Immature natural killer cell (primary cell): ENCODE measurements at places on chromosomes 13 and 19. TPM values are rescaled to one million over a fixed set of nuclear protein-coding genes. Genes with fewer than 3 reads are reported as not detected.

GRCh38 chr19:30855442-30855841, 483.3 kb downstream of the ZNF536 start:
- H3K27ac ChIP-seq: no peak overlapping the region
- H3K4me3 ChIP-seq: no peak overlapping the region

GRCh38 chr13:75792526-75793187, 156.5 kb downstream of the LMO7 start:
- H3K27ac ChIP-seq: no peak overlapping the region
- no peak for DNase-seq
- H3K4me3 ChIP-seq: no peak overlapping the region
- H3K27me3 ChIP-seq: no peaks in the 10 kb centered on the region

- peaks cover 11% of the 10 kb centered on the region for H3K27me3 ChIP-seq
- H3K4me3 ChIP-seq: peak overlapping the region; percentile 75
- no peaks in the 10 kb centered on the region for H3K36me3 ChIP-seq
- peaks cover 10% of the 10 kb centered on the region for H3K4me1 ChIP-seq
Measured at GRCh38 chr19:29810504-29810871, 1.3 kb upstream of the CCNE1 start.

DNA sequence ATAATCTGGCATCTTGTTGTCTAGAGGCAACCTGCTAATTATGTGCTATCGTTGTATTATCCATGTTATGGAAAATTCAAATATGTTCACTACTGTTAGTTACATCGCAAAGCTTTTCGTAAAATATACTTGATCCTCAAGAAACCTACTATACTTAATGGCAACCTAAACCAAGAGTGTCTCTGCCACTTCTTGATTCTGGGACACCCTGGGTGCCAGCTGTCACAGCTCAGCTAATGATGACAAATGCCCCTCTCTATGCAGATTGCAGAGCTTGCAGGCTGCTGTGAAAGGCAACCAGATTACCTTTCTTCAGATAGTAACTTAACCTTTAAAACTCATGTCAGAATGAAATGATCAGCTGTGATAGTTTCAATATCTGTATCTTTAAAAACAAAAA, 8.9 kb upstream of the MAB21L1 start:
- H3K4me3 ChIP-seq: no peak overlapping the region
- no peaks in the 10 kb centered on the region for H3K36me3 ChIP-seq
- peaks cover 5% of the 10 kb centered on the region for H3K27me3 ChIP-seq
- no peaks in the 10 kb centered on the region for H3K4me1 ChIP-seq
- no peak overlapping the region for H3K27ac ChIP-seq
- DNase-seq: no peak

GRCh38 chr19:4062419-4063368, 4.0 kb downstream of the ZBTB7A start:
- H3K4me3 ChIP-seq: peak overlapping the region; percentile 92
- no peak for DNase-seq
- H3K27ac ChIP-seq: no peak overlapping the region
- H3K27me3 ChIP-seq: peaks cover 4% of the 10 kb centered on the region
- H3K4me1 ChIP-seq: peaks cover 46% of the 10 kb centered on the region
- H3K36me3 ChIP-seq: no peaks in the 10 kb centered on the region

The ZNF418 gene
- polyA plus RNA-seq: not detected

DNA sequence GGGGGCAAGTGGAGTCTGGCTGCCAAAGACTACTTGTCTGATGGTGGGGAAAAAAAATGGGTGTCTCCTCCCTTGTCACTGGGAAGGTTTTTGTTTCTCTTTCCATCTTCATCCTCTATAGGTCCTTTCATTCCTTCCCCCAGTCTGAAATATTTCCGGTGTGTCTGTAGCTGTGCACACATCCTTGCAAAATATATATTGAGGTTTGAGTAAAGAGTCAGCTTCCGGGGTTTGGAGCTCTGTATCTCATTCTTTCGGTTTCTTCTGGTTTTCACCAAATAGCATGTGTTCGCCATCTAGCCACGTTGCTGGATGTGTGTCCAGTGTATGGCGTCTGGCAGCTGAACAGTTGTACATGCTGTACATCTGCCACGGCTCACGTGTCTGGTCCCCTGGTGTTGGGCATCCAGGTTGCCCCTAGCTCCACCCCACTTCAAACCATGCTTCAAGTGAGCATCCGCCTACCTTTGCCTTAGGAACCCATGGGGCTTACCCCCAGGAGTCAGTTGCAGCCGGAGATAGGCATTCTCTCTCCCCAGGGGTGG, 142.2 kb downstream of the SIPA1L3 start:
- H3K4me1 ChIP-seq: peaks cover 32% of the 10 kb centered on the region
- H3K4me3 ChIP-seq: peak overlapping the region; percentile 72
- H3K27ac ChIP-seq: peak overlapping the region; percentile 95
- H3K27me3 ChIP-seq: peaks cover 7% of the 10 kb centered on the region
- DNase-seq: peak; percentile 74
- H3K36me3 ChIP-seq: no peaks in the 10 kb centered on the region

DNA sequence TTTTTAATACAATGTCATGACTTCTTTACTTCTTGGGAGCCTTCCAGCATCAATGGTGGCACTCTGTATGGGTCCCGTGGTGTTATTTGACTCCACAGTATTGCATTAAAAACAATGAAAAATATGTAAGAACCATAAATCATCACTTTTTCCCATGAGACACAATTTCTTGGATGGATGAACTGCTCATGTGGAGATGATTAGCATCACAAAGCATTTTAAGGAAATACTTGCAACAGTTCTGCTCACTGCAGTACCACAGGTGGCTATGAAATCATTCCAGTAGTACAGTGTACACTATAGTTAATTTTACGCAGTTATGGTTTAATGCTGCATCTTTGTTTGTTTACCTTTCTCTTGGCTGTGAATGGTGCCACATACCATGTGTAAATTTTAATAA, 37.2 kb upstream of the C1QTNF9B start:
- H3K36me3 ChIP-seq: no peaks in the 10 kb centered on the region
- H3K4me1 ChIP-seq: no peaks in the 10 kb centered on the region
- DNase-seq: no peak
- H3K4me3 ChIP-seq: no peak overlapping the region

The TNFAIP8L1 gene
- polyA plus RNA-seq: 5.2 TPM

The HCST gene
- polyA plus RNA-seq: 2,801 TPM

- DNase-seq: no peak
- no peak overlapping the region for H3K4me3 ChIP-seq
- no peaks in the 10 kb centered on the region for H3K4me1 ChIP-seq
- no peaks in the 10 kb centered on the region for H3K27me3 ChIP-seq
- peaks cover 30% of the 10 kb centered on the region for H3K36me3 ChIP-seq
Measured at GRCh38 chr19:45834970-45835369, 19.9 kb upstream of the RSPH6A start.

- H3K27ac ChIP-seq: no peak overlapping the region
- no peak for DNase-seq
- H3K27me3 ChIP-seq: no peaks in the 10 kb centered on the region
- H3K36me3 ChIP-seq: peaks cover 21% of the 10 kb centered on the region
Measured at GRCh38 chr19:45280471-45280961, 29.4 kb downstream of the MARK4 start.

- no peak overlapping the region for H3K27ac ChIP-seq
- no peak overlapping the region for H3K4me3 ChIP-seq
- H3K36me3 ChIP-seq: no peaks in the 10 kb centered on the region
- DNase-seq: no peak
- H3K27me3 ChIP-seq: no peaks in the 10 kb centered on the region
- H3K4me1 ChIP-seq: no peaks in the 10 kb centered on the region
Measured at GRCh38 chr13:37752146-37752545, 117.4 kb downstream of the TRPC4 start.

The PSG4 gene
- not detected for polyA plus RNA-seq

The DLL3 gene
- polyA plus RNA-seq: not detected
